ENCODE measurements at places on chromosomes 6 and 20.

GRCh38 chr20:17497821-17498580 lies 33.2 kb downstream of the BFSP1 start:
- peak; percentile 17 for DNase-seq

GRCh38 chr6:28587746-28588075 lies 62.0 kb downstream of the GPX5 start:
- no peak for DNase-seq

DNA sequence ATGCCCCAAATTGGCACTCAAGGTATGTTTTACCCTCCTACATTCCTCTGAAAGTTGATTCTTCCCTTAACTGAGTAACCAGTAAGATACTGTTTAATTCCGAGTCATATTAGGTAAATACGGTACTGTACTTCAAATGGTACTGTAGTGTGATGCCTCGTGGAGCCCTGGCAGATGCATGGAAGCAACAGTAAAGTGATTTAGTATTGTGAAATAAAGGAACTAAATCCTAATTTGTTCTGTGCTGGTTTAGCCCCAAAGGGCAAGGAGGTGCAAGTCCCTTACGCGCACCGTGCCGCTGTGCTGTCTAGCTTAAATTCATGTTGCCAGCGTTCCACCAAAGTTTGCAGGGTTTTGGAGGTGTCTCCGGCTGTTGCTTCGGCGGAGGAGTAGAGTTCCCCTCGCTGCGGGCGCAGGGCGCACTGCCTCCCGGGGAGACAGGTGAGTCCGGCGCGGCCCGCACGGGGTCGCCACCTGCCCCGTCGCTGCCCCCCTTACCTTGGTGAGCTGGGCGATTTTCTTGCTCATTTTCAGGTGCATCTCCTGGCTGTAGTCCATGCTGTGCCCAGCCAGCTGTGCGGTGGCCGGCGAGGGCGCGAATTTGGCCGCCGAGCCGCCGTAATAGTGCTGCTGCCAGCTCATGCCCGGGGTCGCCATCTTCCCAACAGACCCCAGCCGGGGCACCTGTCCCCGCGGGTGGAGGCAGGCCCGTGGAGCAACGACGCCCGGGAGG lies 655 bp downstream of the FAM184A start:
- peak; percentile 51 for DNase-seq

DNA sequence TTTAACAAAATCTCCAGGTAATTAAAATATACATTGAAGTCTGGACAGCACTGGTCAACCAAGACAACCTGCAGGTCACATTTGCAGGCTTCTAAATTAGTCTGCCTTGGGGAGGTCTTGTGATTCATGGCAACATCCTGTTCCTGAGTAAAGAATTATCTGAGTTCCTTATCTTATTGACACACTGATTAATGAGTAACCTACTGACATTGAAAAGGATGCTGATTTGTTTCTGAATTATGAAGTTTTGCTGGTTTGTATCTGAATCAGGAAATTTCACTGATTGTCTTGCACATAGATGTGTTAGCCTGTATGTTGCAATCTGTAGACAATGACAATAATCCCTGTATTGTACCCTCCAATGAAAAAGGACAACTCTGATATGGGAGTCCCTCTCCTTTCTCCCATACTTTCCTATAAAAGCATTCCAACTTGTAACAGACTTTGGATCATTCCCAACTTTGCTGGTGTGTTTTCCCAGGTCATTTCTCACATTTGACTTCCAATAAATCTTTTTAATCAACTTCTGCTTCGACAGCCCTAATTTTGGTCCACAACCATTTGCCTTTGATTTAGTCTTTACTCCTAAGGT lies 80.0 kb downstream of the LAMP5 start:
- DNase-seq, result no peak

DNA sequence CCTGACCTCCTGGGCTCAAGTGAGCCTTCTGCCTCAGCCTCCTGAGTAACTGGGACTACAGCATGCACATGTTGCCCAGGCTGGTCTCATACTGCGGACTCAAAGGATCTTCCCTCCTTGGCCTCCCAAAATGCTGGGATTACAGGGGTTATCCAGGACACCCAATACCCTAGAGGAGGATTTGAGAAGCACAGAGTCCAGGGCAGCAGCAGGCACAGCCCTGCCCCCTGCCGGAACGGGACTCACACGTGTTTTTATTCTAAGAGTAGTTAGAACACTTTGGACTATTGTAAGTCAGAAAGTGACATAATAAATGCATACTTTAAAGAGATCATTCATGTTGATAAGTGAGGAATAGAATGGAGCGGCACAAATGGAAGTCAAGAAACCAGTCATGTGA lies 80.2 kb downstream of the C6orf118 start:
- no peak for DNase-seq

DNA sequence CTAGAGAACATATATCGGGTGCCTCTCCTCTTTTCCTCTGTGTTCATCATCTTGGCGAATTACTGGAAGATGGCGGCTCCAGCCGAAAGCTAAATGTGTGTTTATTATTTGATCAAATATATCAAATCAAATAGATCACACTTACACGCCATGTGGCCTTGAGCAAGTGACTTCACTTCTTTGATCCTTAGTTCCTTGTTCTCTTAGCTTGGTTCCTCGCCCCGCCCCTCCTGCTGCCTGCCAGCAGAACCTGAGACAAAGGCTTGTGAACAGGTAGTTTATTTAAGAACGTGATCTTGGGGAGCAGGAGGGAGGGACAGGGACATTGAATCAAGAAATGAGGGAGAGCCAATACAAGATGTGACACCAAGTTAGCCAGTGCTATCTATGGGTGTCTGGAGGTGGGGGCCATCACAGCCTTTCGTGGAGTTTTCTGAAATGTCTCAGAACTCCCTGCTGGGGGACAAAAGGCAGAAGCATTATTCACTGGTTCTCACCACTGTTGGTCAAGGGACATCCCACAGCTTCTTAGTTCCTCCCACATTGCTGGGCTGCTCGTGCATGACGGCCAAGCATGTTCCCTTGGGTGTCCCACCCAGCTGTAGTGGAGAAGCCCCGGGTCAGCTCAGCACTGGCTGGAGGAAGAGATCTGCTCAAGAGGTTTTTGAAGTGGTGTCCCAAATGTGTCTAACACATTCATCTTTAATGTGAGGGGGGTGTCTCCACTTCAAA lies 44.9 kb upstream of the RNF24 start:
- no peak for DNase-seq

DNA sequence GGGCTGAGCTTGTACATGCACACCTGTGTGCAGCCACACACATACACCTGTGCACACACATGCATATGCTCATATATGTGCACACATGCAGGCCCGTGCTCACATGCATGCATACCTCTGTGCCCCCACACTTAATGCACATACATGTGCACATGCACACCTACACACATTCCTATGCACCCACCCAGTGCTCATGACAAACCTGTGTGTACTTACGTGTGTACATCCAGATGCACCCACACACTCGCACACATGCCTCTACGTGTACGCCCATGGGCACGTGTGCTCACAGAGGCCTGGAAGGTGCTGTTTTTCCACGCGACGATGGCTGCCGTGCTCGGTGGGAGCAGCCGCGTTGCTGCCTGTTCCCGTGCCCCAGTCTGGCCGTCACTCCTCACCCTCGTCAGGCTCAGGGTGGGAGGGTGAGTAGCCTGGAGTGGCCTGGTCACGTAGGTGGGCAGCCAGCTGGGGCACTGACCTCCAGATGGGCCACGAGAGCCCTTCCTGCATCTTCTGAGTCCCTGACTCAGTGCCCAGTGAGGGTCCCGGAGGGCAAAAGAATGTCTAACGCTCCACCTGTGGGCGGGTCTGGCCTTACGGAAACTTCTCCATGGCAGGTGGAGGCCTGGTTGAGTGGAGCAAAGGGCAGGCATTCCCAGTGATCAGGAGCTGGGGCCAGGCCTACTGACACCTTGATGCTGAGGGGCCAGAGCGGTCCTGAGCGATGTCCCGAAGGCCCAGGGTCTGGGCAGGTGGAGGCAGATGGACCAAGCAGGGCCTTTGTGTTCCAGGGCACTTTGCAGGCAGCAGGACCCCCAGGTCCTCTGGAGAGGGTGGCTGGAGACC lies 8.0 kb upstream of the GATA5 start:
- DNase-seq, result no peak

GRCh38 chr6:16670617-16671051 lies 90.6 kb downstream of the ATXN1 start:
- DNase-seq, result no peak

DNA sequence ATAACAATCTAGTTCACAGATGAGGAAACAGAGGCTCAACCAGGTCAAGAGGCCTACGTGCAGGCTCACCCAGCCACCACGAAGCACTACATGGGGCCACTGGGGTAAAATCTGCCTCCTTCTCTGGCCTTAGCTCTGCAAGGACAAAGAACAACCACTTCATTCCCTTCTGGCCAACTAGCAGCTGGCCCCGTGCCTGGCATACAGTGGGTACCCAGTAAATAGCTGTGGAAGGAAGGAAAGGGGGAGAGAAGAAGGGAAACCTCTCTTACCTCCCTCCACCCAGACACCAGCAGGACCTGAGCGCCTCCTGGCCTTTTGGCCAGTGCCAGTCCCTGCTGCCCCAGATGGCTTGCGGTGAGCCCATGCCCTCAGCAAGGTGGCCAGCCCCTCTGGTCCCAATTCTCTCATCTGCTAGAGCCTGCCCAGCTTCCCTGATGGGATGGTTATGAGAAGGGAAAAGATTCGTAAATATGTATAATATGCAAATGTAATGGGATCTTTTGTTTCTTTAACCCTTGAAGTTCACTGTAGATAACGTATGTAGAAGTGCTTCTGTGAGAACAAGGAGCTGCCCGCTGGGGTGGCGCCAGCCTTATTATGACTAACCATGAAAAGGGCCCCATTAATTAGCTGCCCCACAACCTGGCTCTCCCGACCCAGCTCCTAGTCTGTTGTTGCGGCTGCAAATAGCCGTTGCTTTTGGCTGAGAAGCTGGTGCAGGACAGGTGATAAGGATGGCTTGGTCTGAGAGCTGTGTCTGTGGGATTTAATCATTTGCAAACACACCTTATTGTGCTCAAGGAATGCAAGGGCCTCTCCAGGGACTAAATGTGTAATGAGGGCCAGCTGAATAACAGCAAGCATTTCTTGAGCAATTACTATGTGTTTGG lies 62.0 kb downstream of the DLGAP4 start:
- no peak for DNase-seq

DNA sequence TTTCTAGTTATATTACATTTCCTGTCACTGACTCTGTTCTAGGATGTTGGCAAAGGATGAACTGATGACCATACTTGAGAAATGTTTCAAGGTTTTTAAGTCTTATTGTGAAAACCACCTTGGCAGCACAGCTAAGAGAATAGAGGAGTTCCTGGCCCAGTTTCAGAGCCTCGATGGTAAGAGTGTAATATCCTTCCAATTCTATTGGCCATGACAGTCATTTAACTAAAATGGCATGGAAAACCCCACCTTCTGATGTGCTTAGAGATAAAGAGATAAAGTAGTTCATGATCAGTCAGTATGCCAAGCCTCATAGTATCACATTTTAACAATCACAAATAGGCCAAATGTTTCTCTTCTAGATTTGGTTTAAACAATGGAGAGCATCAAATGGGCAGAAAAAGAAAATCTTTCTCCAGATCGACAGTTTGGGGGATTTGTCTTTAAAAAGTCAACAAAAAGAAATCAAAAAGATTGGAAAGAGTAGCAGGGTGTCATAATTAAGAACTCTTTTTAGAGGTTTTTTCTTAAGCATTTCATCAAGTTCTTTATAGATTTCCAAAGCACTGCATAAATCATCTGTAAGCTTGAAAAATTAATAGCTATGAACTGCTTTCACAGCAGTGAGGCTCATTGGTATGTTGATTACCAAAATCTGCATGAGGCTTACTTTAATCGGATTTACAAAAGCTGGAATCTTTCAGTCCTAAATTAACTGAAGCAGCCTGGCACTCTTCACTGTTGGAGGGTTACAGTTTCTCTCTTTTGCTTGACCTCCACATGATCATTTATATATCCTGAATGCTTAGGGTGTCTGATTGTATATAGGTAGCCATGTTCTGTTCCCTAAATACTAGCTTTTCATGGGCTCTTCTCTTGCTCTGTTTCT lies 48.7 kb downstream of the AKIRIN2 start:
- no peak for DNase-seq

GRCh38 chr20:37734228-37734985 lies 40.6 kb downstream of the CTNNBL1 start:
- no peak for DNase-seq

DNA sequence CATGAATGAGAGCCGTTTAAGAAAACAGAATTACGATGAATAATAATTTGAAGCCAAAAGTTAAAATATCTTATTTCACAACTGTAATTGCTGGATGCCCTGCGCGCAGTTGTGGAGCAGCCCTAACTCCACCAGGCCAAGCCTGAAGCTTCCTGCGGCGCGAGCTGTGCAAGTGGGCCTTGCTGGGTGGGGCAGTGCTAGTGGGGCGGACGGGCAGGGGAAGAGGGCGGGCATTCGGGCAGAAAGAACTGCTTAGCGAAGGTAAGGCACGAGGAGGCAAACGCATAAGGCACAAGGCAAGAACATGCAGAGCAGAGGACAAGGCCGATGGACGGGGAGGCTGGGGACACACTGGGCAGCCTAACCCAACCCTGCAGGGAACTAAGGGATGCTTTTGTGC lies 2.3 kb downstream of the HLA-DQB2 start:
- DNase-seq, result no peak

DNA sequence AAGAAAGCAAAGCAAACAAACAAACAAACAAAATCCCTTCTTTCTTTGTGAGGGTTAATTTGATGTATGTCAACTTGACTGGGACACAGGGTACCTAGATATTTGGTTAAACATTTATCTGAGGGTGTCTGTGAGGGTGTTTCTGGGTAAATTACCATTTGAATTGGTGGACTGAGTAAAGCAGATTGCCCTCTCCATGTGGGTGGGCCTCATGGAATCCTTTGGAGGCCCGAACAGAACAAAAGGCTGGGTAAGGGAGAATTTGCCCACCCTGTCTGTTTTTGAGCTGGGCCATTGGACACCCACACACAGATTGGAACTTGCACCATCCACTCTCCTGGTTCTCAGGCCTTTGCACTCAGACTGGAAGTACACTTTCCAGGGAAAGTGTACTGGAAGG lies 628.8 kb upstream of the CITED2 start:
- no peak for DNase-seq

DNA sequence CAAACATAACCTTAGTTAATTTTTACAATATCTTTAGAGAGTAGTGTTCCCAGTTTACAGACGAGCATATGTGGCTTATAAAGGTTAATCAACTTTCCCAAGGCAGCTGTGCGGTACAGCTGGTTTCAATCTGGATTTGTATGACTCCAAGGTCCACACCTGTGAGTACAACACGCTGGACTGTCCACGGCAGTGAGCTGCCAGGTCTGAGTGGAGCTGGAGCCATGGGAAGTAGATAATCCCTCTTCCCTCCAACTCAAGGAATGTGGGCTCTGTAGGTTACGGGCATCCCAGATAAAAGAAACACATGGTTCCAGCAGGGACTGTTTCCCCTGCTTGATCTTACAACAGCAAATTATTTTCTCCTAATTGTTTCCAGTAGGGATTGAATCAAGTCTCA lies 102.2 kb downstream of the SOD2 start:
- no peak for DNase-seq

DNA sequence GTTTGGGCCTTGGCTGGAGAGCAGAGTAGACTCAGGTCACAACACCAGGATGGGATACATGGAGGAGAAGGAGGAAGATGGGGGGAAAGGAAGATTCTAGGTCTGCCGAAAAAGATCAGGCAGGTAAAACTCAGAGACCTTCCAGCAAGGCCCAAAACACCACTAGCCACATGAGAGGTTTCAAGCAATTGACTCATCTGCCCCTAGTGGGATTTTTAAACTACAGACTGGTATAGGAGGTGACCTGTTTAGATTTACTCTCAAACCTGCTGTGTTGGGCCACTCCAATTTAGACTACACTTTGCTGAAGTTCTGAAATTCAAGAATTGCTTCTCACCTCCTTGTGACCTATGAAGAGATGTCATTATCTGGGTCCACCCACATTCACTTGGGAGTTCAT lies 236.9 kb upstream of the SASH1 start:
- DNase-seq, result no peak

GRCh38 chr6:129747588-129748112 lies 37.7 kb upstream of the ARHGAP18 start:
- no peak for DNase-seq
